Occipital lobe (tissue), 3 donors: ENCODE measurements at places on chromosomes 12 and 14. TPM values are rescaled to one million over a fixed set of nuclear protein-coding genes. Genes with fewer than 3 reads are reported as not detected.

DNA sequence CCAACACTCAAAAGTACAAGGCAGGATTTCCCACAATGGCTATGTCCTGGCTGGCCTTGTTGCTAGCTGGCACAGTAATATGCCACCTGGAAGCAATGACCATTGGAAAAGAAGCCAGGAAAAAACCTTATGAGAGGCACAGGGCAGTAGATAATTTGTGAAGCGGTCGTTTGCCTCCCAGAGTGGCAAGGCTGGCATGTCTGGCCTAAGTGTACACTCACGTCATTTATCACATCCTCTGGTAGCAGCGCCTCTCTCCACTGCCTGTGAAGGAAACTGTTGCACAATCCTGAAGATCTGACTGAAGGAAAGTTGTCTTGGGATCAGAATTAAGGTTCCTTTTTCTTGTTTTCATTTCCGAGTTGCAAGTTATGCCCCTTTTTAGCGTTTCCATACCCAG is 408.5 kb downstream of the ZFP36L1 start:
- DNase-seq, result no peak

- no peak for DNase-seq
Measured at GRCh38 chr12:27260746-27261145, 16.7 kb downstream of the STK38L start.

DNA sequence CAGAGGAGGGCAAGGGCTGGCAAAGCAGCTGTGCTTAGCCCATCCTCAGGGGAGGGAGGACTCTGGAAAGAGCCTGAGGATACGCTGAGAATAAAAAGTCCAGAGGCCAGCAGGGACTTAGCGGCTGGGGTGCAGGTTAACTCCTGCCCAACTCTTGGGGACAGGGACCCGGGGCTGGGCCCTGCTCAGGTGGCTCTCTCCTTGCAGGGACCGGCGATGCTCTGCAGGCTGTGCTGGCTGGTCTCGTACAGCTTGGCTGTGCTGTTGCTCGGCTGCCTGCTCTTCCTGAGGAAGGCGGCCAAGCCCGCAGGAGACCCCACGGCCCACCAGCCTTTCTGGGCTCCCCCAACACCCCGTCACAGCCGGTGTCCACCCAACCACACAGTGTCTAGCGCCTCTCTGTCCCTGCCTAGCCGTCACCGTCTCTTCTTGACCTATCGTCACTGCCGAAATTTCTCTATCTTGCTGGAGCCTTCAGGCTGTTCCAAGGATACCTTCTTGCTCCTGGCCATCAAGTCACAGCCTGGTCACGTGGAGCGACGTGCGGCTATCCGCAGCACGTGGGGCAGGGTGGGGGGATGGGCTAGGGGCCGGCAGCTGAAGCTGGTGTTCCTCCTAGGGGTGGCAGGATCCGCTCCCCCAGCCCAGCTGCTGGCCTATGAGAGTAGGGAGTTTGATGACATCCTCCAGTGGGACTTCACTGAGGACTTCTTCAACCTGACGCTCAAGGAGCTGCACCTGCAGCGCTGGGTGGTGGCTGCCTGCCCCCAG is 2.8 kb downstream of the B3GNT4 start:
- DNase-seq, result no peak

NANOG gene
- not detected for total RNA-seq

ALX1 gene
- 0.16 TPM for total RNA-seq

GRCh38 chr14:99425272-99425681 is 55.4 kb downstream of the SETD3 start:
- DNase-seq, result no peak

SLC6A15 gene
- 119 TPM for total RNA-seq

TSPAN8 gene
- not detected for total RNA-seq

GRCh38 chr12:46567667-46568066 is 195.1 kb upstream of the SLC38A2 start:
- no peak for DNase-seq

DNA sequence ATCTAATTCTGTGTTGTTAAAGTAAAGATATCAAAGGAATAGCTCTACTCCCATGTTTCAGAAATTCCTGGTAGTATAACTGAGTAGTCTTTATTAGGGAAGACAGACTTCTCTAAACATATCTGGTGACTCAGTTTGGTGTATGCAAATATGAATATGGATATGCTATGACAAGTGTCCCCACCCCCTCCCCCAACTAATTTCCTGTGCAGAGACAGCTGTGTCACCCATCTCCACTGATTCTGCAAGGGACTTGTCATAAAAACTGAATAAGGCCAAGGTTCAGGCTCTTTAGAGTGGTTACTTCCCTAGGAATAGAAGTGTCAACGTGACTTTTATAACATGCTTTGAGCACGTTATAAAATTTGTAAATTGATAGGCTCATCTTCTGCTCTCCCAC is 429.1 kb downstream of the DAD1 start:
- DNase-seq, result no peak

IL22 gene
- total RNA-seq, result not detected

DNA sequence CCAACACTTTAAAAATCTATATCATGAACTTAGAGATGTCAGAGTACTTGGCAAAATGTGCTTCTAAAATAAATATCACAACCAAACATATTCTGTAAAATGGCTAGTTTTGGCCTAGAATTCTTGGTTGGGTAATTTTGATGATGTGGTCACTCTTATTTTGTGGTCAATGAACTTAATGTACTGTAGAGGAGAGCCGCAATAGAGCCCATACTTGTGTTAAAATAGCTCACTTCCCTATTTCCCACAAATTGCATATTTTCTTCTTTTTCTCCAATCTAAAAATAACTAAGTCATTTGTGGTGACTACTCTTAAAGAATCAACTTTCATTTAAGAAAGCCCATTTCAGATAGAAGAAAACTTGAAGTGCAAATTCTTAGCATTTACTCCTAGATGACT is 619.4 kb downstream of the CCER1 start:
- no peak for DNase-seq

HRK gene
- total RNA-seq, result 0.47 TPM

DNA sequence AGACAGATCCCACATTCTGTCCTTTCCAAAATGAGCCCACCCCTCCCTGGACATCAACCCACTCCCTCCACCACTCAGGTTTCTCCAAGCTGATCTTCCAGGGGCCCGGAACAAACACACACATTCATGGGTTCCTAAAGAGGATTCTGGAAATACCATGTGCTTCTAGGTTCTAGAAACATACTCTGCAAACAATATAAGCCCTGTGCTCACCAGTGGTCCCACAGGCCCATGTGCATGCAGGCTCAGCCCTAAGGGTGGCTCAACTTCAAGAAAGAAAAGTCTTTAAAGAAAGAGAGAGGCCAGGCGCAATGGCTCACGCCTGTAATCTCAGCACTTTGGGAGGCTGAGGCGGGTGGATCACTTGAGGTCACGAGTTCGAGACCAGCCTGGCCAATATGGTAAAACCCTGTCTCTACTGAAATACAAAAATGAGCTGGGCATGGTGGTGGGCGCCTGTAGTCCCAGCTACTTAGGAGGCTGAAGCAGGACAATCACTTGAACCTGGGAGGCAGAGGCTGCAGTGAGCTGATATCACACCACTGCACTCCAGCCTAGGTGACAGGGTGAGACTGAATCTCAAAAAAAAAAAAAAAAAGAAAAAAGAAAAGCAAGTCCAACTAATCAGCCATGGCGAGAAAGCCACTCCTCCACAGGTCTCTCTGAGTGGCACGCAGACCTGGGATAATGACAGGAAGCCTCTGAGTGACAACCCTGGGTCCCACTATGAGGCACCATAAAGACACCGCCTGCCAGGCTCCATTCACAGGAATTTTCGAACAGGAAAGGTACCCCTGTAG is 59.5 kb upstream of the PNMA1 start:
- no peak for DNase-seq

C14orf39 gene
- not detected for total RNA-seq
